Activated T-helper 2 cell treated with anti-CD3 and anti-CD28 coated beads, Interferon-gamma antibody, Interleukin-2, Interleukin-4, amounts not matched to agents 10 μg/mL and 5 μg/mL and 100 μg/mL, durations not matched to agents 14 hours and 24 hours and 36 hours (primary cell): ENCODE measurements at places on chromosomes 12 and 14.

- H3K36me3 ChIP-seq: no peaks in the 10 kb centered on the region
- no peak overlapping the region for H3K27ac ChIP-seq
- H3K27me3 ChIP-seq: no peaks in the 10 kb centered on the region
- H3K4me1 ChIP-seq: no peaks in the 10 kb centered on the region
Measured at GRCh38 chr12:34397591-34398365, 375.5 kb downstream of the ALG10 start.

DNA sequence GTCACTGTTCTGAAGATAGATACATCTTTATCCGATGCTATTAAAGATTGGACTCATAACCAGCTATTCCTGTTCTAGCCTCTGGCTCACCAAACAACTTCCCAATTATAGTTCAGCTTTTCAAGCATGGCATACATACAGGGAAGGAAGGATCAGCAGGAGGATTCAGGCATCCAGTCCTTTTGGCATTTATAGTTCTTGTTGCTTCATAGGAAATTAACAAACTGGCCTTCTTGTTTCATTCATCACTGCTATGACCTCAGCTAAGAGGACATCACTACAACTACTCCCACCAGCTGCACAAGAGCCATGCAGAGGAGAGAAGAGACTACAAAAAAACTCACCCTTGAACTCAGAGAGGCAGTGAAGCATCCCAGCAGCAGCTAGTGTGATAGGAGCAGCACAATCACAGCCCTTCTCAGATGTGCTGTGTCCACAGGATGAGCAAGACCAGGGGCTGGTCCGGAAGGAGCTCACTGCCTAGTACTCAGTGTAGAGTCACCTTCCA, 100.5 kb downstream of the SPTSSA start:
- no peaks in the 10 kb centered on the region for H3K36me3 ChIP-seq
- H3K4me3 ChIP-seq: no peak overlapping the region
- H3K4me1 ChIP-seq: peaks cover 3% of the 10 kb centered on the region
- peaks cover 7% of the 10 kb centered on the region for H3K27me3 ChIP-seq
- no peak for DNase-seq
- H3K27ac ChIP-seq: no peak overlapping the region

GRCh38 chr14:96574633-96575632, 72.8 kb downstream of the PAPOLA start:
- no peak overlapping the region for H3K27ac ChIP-seq
- DNase-seq: no peak
- H3K36me3 ChIP-seq: peaks cover 19% of the 10 kb centered on the region
- H3K4me1 ChIP-seq: peaks cover 7% of the 10 kb centered on the region
- no peaks in the 10 kb centered on the region for H3K27me3 ChIP-seq
- H3K4me3 ChIP-seq: no peak overlapping the region

DNA sequence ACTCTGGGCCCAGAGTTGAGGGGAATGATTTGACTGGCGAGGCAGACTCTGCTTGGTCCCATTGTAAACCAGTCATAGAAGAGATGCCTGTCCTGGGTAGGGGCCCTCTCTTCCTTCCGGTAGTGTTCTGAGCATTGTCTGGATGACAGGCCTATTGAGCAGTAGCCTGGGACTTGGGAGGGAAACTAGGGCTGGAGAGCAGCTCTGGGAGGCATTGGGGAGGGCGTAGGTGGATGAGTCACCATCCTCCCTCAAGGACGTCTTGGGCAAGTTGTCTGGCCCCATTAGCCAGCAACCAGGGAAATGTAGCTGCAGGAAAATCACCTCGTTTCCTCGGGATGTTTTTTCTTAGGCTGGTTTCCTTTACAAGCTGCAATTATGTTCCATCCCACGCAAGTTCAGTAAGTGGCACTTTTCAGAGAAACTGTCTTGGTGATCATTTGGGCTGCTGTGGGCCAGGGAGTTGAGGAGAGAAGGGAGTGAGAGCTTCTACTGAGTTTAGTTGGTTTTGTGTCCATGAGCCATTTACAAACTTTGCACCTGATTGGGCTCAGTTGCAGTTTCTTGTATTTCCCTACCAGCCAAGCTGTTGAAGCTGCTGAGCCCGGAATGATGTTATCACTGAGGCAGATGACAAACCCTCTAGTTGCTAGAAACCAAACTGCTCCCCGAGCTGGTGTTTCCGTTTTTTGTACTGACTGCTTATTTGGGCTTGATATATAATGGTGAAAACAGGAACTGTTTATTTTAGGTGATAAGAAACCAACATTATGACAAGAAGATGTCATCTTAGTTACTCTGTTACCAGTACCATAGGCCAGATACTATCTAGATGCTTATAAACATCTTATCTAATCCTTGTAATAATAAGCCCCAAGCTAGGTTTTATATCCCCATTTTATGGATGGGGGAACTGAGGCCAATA, 147.6 kb downstream of the CHST11 start:
- no peaks in the 10 kb centered on the region for H3K27me3 ChIP-seq
- peak overlapping the region; percentile 86 for H3K27ac ChIP-seq
- peaks cover 61% of the 10 kb centered on the region for H3K4me1 ChIP-seq
- peak; percentile 60 for DNase-seq

GRCh38 chr12:124478985-124479645, 88.3 kb downstream of the NCOR2 start:
- H3K27me3 ChIP-seq: no peaks in the 10 kb centered on the region
- peaks cover 59% of the 10 kb centered on the region for H3K36me3 ChIP-seq
- no peak overlapping the region for H3K4me3 ChIP-seq
- peaks cover 18% of the 10 kb centered on the region for H3K4me1 ChIP-seq

DNA sequence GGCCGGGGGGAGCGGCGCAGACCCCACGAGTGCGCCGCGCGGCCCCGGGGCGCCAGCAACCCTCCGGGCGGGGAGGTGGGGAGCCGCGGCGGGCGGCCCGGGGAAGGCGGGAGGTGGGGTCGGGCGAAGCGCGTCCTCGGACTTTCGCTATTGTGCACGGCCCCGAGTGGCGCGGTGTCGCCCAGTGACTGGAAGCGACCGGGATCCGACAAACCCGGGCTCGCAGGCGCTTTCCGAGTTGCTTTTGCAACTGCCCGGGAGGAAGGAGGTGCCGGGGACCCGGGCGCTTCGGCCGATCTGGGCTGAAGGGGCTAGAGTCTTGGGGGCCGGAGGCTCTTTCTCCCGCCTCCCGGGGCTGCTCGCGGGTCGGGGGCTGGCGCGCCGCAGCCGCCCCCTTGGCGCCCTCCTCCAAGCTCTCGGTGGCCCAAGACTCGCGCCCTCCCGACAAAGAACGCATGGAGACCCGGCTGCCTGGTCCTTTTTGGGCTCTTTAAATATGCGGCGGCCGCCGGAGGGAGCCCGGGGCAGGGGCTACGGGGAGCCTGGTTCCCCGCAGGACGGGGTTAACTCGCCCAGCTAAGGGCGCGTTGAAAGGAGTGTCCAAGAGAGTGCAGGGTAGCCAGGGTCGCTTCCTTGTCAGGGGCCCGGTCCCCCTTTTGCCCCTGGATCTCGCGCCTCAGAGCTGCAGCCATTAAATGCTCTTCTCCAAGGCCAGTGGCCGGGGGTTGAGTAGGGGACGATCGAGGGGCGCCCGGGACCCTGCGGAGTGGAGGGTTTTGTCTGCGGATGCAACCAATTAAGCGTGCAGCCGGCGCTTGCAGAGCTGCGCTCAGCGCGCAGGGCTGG, 1.4 kb downstream of the HMGA2 start:
- H3K27ac ChIP-seq: no peak overlapping the region
- DNase-seq: no peak
- H3K4me1 ChIP-seq: peaks cover 20% of the 10 kb centered on the region
- no peaks in the 10 kb centered on the region for H3K36me3 ChIP-seq
- H3K27me3 ChIP-seq: peaks cover 71% of the 10 kb centered on the region

DNA sequence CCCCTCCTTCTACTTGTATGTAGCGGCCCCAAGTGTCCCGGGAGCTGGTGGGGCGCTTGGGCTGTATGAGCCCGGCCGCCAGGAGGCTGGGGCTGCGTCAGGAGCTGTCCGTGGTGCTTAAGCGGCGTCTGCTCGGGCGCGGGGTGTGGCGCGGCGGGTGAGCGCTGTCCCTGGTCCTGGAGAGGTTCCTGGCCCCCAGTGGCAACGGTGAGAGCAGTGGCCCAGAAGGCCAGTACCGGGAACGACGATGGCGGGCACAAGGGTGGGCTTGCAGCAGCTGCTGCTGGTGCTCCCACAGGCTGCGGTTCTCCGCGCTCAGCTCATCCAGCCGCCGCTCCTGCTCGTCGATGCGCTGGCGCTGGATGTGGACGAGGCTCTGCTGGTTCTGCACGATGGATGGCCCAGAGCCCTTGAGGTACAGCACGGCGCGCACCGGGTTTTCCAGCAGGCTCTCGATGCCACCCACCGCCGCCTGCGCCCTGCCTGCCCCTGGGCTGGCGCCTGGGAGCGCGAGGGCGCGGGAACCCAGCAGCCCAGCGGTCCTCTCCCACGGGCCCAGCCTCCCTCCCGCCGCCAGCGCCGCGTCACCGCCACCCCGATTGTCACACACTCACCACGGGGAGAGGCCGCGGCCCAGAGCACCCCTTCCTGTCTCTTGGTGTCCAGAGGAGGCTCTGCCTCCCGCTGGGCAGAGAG, 41.9 kb upstream of the FKBP4 start:
- DNase-seq: peak; percentile 79
- no peaks in the 10 kb centered on the region for H3K36me3 ChIP-seq
- H3K4me1 ChIP-seq: peaks cover 3% of the 10 kb centered on the region
- no peak overlapping the region for H3K4me3 ChIP-seq

GRCh38 chr14:51431033-51431709, 191.1 kb downstream of the TMX1 start:
- DNase-seq: no peak
- no peaks in the 10 kb centered on the region for H3K4me1 ChIP-seq
- H3K27ac ChIP-seq: no peak overlapping the region
- H3K27me3 ChIP-seq: peaks cover 13% of the 10 kb centered on the region
- no peaks in the 10 kb centered on the region for H3K36me3 ChIP-seq

DNA sequence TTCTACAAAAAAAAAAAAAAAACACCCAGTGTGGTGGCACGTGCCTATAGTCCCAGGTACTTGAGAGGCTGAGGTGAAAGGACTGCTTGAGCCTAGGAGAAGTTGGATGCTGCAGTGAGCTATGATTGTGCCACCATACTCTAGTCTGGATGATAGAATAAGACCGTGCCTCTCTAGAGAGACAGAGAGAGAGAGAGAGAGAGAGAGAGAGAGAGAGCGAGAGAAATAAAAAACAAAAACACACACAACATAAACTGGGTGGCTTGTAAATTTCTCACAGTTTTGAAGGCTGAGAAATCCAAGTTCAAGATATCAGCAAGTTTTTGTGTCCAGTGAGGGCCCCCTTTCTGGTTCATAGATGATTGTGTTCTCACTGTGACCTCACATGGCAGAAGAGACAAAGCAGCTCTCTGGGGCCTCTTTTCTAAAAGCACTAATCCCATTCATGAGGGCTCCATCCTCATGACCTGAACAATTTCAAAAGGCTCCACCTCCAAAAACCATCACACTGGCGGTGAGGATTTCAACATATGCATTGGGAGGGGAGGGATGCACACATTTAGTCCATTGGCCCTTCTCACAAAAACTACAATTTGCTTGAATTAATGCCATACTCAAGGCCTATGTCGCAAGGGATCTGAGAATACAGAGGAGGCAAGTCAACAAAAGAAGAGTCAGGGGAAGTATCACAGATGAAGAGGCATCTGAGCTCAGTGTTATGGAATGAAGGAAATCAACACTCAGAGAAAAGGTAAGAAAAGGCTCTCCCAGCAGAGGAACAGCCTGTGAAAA, 94.9 kb downstream of the PPM1H start:
- no peak for DNase-seq
- no peak overlapping the region for H3K27ac ChIP-seq
- no peaks in the 10 kb centered on the region for H3K36me3 ChIP-seq
- H3K4me1 ChIP-seq: no peaks in the 10 kb centered on the region

DNA sequence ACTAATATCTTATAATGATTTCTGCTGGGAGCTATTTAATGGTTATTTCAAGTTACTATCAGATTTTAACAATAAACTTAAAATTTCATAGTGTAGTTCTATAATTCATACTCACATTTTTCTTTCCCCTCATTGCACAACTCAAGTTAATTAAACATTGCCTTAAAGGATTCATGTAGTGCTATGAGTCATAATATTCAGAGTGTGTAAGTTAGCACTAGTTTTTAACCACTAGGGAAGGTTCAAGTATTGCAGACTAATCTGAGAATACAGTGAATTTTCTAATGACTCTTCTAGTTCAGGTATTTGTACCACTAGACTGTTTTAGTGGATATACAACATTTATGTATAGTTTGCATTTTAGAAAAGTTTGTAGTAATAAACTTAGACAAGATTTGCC, 49.9 kb downstream of the FOXA1 start:
- H3K27ac ChIP-seq: no peak overlapping the region
- no peak for DNase-seq
- no peaks in the 10 kb centered on the region for H3K27me3 ChIP-seq
- no peak overlapping the region for H3K4me3 ChIP-seq

DNA sequence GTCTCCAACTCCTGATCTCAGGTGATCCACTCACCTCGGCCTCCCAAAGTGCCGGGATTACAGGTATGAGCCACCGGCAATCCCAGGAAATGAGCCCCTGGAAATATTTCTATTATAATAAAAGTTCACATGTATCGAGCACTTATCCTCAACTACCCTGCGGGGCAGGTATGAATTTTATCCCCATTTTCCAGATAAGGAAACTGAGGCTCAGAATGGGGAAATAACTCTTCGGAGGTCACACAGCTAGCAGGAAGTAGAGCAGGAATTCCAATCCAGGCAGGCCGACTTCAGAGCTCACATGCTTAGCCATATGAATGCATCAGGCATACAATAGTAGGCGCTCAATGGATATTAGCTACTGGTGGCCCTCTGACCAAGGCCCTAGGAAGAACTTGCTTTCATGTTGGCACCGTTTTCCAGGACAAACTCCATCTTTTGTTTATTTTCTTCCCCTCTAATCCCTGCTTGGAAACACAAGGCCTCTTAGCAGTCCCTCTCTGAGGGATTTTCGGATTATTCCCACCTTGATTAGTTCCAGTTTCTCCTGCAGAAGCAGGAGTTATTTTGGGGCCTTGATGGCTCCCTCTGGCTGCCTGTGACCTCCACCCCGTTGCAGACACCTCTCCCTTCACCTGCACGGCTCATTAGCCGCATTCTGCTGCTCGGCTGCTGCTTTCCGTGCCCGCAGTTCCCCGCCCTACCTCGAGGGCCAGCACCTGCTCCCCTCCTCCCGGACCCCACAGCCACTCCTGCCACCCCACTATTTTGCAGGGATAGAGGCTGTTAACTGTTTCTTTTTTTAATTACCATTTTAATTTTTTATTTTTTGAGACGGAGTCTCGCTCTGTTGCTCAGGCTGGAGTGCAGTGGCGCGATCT, 18.7 kb upstream of the POP5 start:
- DNase-seq: no peak
- H3K4me3 ChIP-seq: no peak overlapping the region
- H3K27me3 ChIP-seq: peaks cover 2% of the 10 kb centered on the region

DNA sequence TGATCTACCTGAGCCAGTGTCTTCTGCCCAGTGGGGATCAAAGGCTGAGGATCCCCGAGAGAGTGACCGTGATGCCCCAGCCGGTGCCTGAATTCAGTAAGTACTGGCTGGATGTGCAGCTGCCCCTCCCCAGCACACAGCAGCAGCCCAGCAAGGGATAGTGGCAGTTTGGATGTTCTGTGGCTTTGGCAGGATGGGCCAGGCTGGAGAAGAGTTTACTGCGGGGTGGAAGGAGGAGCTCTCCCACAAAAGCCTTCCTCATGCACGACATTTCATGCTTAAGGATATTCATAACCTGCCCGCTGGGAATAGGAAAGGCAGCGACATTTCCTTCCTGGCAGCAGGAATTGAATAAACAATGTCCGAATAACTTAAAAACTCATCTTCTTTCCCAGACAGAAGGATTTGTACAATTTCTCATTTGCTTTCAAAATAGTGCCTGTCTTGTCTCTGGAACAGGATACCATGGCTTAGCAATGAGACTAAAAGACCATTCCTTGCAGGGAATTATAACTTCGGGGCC, 135.6 kb upstream of the PRMT8 start:
- no peaks in the 10 kb centered on the region for H3K36me3 ChIP-seq
- H3K4me1 ChIP-seq: no peaks in the 10 kb centered on the region
- H3K27me3 ChIP-seq: no peaks in the 10 kb centered on the region
